Heart left ventricle (tissue), 16 donors: ENCODE measurements at places on chromosomes 16 and 17. TPM values are rescaled to one million over a fixed set of nuclear protein-coding genes. Genes with fewer than 3 reads are reported as not detected.

DNA sequence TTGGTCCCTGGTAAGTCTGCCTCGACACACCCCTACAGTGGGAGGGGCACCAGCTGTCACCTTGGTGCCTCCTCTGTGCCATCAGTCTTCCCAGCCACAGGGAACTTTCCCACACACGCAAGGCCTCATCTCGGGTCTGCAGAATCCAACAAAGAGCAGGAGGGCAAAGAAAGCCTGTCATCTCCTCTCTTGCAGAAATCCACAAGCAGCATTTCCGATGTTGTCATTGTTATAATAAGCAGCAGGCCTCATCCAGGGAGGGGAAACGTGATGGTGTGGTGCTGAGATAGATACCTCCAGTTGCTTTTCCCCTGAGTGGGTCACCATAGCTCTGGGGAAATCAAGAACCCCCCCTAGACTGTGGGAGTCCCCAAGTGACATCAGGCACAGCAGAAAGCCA is 110.4 kb downstream of the CMIP start:
- no peak for DNase-seq

- no peak for DNase-seq
Measured at GRCh38 chr16:68230176-68230571, 5.8 kb downstream of the ESRP2 start.

DNA sequence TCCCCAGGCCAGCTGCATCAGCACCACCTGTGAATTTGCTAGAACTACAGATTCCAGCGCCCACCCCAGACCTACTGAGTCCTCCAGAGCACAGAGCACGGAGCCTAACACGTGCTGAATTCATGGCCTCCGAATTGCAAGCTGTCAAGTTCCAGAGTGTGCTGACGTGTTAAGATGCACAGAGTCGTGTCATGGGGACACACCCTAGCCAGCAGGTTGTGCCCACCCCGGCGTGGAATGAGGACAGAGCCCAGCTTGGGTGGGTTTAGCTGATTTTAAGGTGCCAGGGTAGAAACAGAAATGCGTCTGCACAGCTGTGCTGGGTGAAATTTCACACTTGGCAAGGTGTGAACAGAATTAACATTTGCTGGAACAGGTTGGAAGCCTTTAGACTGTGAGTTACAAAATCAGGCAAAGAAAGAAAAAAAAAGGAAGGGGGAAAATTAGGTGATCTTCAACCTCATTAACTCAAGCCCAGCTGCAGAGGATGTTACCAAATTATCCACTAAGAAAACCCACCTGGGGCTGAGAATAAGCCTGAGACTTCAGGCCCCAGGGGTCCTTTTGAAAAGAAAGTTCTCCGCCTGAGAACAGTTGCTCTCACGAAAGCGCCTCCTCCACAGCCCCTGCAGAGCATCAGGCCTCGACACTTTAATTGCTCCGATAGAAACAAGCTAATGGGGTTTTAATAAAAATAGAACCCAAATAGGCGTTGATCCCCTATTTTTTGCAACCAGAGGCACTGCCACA is 27.1 kb downstream of the GINS3 start:
- DNase-seq: no peak

DNA sequence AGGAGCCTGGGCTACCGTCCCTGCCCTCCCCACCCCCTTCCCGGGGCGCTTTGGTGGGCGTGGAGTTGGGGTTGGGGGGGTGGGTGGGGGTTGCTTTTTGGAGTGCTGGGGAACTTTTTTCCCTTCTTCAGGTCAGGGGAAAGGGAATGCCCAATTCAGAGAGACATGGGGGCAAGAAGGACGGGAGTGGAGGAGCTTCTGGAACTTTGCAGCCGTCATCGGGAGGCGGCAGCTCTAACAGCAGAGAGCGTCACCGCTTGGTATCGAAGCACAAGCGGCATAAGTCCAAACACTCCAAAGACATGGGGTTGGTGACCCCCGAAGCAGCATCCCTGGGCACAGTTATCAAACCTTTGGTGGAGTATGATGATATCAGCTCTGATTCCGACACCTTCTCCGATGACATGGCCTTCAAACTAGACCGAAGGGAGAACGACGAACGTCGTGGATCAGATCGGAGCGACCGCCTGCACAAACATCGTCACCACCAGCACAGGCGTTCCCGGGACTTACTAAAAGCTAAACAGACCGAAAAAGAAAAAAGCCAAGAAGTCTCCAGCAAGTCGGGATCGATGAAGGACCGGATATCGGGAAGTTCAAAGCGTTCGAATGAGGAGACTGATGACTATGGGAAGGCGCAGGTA is 762 bp downstream of the CDK12 start:
- peak; percentile 20 for DNase-seq

GRCh38 chr17:37859451-37859850 is 64.8 kb upstream of the TBC1D3K start:
- no peak for DNase-seq

- DNase-seq: no peak
Measured at GRCh38 chr17:31926100-31926729, 10.6 kb upstream of the SUZ12 start.

DNA sequence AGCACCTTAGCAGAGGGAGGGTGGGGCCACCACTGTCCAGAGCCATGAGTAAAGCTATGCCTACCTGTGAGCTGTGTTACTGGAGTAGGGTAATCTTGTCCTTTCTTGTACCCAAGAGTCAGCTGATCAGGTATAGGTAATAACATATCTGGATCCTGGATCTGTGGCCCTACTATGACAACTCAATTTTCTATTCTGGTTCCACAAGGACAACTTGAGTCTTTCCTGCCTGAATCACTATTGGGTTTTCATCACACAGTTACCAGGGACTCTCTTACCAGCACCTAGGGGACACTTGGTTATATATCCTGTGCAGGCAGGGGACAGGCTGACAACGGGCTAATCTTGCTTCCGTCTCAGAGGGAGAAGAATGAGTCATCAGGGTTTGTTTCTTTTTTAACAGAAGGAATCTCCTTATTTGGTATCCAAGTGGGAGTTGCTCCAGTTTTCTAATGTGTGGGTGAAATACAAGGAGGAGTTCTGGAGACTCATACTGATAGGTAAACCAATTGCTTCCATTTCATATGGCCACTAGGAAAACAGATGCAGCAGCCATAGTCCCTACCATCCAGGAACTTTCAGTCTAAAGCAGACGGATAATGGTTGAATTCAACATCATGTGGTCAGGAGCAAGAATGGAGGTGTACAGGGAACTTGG is 6.8 kb downstream of the ZNF267 start:
- DNase-seq: no peak

- no peak for DNase-seq
Measured at GRCh38 chr16:50400967-50401348, 32.2 kb upstream of the BRD7 start.

GRCh38 chr16:59971264-59971663 is 1237.1 kb upstream of the GOT2 start:
- DNase-seq: no peak

DNA sequence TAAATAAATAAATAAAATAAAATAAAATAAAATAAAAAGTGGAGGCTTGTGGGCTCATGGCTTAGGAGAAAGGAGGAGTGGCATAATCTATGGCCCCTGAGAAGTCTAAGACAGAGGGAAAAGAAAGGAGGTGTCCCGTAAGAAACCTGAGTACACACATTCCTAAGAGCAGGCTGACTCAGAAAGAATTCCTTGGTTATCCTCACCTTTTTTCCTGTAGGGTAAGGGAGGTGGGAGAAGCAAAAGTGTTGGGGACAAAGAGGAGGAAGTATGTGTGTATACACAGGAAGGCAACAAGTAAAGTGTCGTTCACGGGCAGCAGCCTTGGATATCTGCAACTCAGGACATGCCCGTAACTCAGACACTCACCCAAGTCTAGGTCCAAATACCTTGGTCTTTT is 29.3 kb downstream of the MARF1 start:
- DNase-seq: no peak

DNA sequence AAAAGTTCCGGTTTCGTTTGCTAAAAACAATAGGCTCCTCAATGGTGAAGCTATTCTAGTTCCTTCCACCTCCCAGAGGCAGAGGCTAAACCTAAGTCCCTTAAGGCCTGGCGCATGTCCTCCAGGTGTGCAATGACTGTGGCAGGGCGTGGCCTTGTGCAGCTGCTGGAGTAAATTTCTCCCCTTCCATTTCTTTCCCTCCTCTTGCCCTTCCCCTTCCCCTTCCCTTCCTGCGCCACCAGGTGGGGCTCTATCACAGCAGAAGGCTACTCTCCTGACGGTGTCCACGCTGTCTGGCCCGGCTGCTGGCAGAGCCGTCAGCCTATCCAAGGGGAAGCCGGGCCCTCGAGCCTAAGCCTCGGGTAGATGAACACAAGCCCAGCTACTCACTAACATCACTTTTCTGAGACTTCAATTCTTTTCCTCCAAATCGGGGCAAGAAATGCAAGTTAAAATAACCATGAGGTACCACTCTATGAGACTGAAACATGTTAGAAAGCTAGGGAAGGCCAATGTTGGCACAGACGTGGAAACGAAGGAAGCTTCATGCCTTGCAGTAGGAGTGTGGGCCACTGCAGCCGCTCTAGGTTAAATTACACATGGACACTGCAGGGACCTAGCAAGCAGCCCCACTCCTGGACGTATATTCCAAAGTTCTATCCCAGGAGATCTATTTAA is 34.4 kb downstream of the C16orf78 start:
- DNase-seq: peak; percentile 85

- DNase-seq: peak; percentile 16
Measured at GRCh38 chr16:3465301-3465700, 21.8 kb downstream of the NAA60 start.

GRCh38 chr16:7303052-7303610 is 29.5 kb upstream of the RBFOX1 start:
- no peak for DNase-seq

DNA sequence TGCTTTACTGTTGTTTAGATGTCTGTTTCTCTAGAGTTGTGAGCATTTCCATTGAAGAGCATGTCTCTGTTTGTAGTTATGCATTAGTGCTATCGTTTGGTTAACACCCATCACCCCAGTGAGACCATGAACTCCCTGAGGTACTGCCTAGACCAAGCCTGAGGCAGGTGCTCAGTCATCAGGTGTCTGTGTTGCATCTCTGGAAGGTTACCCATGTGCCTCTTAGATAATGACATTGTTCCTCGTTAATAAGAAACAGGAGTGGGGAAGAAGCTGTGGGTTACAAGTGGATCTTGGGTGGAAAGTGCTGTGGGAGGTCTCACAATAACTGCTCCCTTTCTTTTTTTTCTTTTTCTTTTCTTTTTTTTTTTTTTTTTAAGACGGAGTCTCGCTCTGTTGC is 18.3 kb downstream of the DNAJA3 start:
- no peak for DNase-seq

DNA sequence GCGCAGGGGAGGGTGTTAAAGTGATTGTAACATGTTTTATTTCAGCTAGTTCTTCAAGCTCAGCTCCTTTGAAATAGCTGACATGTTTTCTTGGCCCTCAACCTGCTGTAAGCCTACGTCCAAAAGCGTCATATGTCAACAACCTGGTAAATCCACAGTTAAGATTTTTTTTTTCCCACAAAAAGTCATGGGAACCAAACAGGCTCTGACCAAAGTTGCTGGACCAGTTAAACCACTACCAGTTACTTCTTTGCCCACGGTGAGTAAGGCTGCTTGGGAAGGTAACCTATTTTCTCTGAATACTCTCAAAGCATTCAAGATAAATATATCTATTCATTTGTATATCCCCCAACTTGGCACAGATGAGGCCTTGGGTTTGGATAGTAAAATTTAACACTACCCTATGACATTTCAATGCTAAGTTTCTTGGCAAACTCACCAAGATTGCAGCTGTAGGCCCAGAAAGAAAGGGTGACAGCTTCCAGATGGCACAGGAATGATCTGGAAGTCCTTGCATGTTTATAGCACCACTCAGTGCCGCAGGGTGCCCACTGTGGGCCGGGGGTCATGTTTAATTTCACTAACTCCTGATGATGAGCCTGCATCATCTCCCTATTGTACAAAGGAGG is 166.2 kb downstream of the XYLT1 start:
- no peak for DNase-seq

DNA sequence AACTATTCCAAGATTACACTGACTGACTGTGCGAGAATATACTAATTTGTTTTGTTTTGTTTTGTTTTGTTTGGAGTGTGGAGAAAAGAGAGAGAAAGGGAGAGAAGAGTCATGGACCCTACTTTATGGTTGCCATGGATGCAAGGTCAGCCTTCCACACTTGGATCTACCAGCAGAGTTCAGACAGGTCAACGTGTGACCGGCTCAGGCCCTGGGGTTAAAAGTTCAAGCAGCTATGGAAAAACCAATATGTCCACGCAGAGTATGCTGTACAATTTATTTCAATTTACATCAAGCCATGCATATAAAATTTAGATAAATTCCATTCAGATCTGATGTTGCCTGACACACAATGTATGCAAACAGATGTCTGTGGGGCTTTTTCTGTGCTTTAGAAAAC is 122.8 kb downstream of the SKAP1 start:
- no peak for DNase-seq

GRCh38 chr16:2194852-2195321 is 1.5 kb downstream of the CASKIN1 start:
- no peak for DNase-seq

GRCh38 chr17:37824534-37825485 is 80.0 kb upstream of the HNF1B start:
- DNase-seq: no peak

GRCh38 chr17:19284005-19284959 is 47.1 kb downstream of the EPN2 start:
- DNase-seq: no peak

- DNase-seq: no peak
Measured at GRCh38 chr16:79758615-79759346, 158.2 kb upstream of the MAF start.

EMP2 gene
- polyA plus RNA-seq: 34.5 TPM

PHOSPHO1 gene
- polyA plus RNA-seq: 0.47 TPM

KRT39 gene
- not detected for polyA plus RNA-seq

ACSM5 gene
- 0.61 TPM for polyA plus RNA-seq

ZNF624 gene
- 0.55 TPM for polyA plus RNA-seq

CFAP97D1 gene
- not detected for polyA plus RNA-seq

ABCA6 gene
- 5.7 TPM for polyA plus RNA-seq

CD300E gene
- 1.1 TPM for polyA plus RNA-seq

FGF11 gene
- 9.6 TPM for polyA plus RNA-seq

HBA1 gene
- polyA plus RNA-seq: 1.8 TPM

ITGAD gene
- not detected for polyA plus RNA-seq
